ENCODE measurements at places on chromosomes 7 and 10. TPM values are rescaled to one million over a fixed set of nuclear protein-coding genes. Genes with fewer than 3 reads are reported as not detected.

Gene CNPY1
- not detected for total RNA-seq

GRCh38 chr7:93442478-93443224 lies 131.9 kb downstream of the CALCR start:
- no peak for DNase-seq
- H3K4me1 ChIP-seq, result no peaks in the 10 kb centered on the region
- no peaks in the 10 kb centered on the region for H3K36me3 ChIP-seq

GRCh38 chr7:28169230-28169629 lies 11.4 kb downstream of the JAZF1 start:
- H3K27ac ChIP-seq, result no peak overlapping the region
- no peaks in the 10 kb centered on the region for H3K27me3 ChIP-seq
- H3K4me3 ChIP-seq, result no peak overlapping the region

GRCh38 chr10:78727251-78727650 lies 341.5 kb upstream of the ZMIZ1 start:
- peak overlapping the region; percentile 84 for H3K27ac ChIP-seq
- no peaks in the 10 kb centered on the region for H3K36me3 ChIP-seq
- DNase-seq, result no peak
- no peaks in the 10 kb centered on the region for H3K27me3 ChIP-seq
- no peak overlapping the region for H3K4me3 ChIP-seq
- peaks cover 8% of the 10 kb centered on the region for H3K4me1 ChIP-seq

Measured in heart left ventricle (tissue), 16 donors.